ENCODE measurements at places on chromosomes 6 and 20.

GRCh38 chr20:46713957-46714834, 4.7 kb downstream of the SLC2A10 start:
- DNase-seq = no peak

- no peak for DNase-seq
These were observed 384.8 kb downstream of the TFAP2B start for GRCh38 chr6:51203504-51203903.

GRCh38 chr6:43221046-43221972, 8.0 kb downstream of the DNPH1 start:
- DNase-seq = no peak

DNA sequence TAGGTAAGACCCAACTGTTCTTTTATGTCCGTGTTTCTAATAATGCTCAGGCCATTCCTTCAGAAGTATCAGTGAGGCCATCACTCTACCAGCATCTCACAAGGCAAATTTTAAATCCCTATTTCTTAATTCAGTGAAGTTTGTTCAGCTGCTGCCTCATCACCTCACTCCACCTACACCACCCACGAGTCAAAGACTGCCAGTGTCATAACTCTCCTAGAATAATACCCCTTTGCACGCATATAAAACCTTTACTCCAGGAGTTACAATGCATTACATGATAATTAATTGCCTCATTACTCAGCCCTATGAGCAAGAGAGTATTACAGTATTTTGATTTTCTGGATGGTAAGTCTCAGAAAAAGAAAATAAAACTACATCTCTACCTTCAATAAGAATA, 793.6 kb downstream of the TFAP2A start:
- DNase-seq = no peak

DNA sequence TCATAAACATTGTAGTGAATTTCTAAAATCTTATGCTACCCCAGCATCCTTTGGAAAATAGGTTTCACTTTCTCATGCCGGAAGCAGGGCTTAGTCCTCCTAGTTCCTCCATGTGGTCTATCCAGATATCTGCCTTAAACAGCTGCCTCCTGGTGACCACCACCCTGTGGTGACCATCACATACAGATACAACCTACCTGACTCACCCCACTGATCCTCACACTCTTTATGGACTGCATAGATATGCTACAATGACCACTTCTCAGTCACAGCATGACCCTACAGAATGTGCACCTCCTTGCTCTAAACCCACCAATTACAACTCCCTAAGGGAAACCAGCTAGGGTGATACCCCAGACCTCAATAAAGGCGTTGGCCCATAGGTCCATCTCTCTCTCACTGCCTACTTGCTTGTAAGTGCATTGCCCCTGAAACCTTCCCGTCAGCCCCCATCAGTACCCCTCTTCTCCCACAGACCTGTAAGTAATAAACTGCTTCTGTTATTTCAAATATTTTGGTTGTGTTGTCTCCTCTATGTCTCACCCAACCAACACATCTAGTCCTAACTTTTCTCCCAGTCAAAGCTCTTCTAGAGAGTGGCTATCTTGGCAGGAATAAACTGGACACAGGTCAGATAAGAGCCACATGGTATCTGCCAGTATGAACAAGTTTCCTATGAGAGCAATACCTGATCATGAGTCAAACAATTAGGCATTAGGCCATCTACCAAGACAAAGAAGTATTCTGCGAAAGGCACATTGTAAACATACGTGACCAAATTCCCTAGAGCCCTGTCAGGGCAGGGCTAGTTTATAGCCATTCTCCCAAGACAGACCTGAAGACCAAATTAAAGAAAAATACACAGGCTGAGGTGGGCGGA, 39.4 kb upstream of the PLEKHG1 start:
- DNase-seq = no peak

DNA sequence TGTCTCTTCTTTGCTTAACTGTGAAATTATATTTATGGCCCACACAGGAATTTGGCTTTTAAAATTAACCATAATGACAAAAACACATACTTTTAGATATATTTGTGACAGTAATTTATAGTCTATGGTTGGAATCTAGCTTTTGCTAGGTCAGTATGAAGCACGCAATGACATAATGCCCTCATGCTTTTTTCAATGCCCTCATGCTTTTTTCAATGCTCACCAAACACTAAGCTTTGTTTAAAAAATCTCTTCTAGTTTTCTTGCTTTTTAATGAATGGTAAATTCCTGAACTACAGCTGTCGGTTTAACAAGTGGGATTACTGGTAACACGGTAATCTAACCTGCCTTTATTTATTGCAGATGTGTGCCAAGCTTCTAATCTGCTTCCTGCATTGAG, 12.7 kb downstream of the CCN6 start:
- DNase-seq = no peak

GRCh38 chr20:43151901-43152300, 37.8 kb downstream of the PTPRT start:
- no peak for DNase-seq

- DNase-seq = no peak
These were observed 139.2 kb downstream of the AHI1 start for GRCh38 chr6:135358251-135358821.

DNA sequence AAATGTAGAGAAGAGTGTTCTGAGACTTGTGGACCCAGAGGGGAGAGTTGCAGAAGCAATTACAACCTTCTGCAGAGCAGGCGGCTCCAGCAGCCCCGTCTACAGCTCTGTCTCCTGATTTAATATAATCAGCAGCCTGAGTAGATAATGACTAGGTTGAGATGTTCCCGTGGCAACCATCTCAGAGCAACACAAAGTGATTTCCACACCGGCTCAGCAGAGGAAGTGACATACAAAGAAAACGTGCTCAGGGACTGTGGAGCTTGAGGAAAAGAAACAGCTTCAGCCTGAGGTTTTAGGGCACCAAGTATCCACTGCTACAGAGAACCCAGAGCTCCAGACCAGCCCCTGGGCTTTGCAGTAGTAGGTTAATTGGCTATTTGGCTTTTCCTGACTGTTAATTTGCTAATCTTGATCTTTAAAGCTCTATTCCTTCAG, 136.4 kb downstream of the MTFR2 start:
- DNase-seq = no peak

DNA sequence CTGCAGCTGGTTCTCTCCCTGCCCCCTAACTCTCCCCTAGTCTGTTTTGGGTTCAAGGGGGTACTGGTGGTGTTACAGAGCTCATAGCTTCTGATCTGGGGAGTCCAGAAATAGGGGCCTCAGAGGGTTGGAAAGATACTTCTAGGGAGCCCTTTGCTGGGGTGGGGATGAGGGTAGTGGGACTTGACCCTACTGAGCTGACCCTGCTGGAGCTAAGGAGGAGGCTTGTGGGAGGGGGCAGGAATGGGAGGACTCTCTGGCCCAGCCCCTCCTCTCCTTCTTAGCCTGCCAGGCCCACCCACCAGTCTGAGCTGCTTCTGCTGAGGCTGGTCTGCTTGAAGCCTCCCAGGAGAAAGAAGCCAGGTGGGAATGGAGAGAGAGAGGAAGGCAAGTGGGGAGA, at the start of gene EGFL8:
Gene EGFL8, plus strand, starts transcription at position 301 of the 400 bp plus-strand sequence. CDS start 1,571 bp downstream, outside the sequence.
- no peak for DNase-seq

DNA sequence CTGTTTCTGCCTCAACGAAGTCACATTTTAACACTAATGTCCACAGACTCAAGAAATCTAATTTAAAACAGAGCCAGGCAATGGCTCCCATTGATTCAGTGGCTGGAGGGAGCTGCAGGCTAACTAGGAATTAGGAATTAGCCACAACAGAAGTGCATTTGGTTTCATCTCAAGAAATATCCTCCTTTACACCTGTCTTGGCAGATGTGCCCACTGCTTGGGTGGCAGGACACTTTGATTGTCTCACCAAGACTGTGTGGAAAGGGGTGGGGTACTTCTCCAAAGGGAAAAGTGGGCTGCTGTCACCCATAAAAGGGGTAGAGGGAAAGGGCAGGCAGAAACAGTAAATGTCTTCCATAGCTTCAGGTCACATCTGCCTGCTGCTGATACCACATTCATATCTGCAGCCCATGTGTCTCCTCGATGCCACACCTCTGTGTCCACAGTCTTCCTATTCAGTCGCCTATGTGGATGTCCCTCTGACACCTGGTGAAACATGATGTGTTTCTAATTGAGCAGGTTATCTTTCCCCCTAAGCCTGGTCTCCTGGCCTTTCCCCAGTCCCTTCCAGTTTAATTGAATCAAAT, 10.9 kb upstream of the OSER1 start:
- no peak for DNase-seq

DNA sequence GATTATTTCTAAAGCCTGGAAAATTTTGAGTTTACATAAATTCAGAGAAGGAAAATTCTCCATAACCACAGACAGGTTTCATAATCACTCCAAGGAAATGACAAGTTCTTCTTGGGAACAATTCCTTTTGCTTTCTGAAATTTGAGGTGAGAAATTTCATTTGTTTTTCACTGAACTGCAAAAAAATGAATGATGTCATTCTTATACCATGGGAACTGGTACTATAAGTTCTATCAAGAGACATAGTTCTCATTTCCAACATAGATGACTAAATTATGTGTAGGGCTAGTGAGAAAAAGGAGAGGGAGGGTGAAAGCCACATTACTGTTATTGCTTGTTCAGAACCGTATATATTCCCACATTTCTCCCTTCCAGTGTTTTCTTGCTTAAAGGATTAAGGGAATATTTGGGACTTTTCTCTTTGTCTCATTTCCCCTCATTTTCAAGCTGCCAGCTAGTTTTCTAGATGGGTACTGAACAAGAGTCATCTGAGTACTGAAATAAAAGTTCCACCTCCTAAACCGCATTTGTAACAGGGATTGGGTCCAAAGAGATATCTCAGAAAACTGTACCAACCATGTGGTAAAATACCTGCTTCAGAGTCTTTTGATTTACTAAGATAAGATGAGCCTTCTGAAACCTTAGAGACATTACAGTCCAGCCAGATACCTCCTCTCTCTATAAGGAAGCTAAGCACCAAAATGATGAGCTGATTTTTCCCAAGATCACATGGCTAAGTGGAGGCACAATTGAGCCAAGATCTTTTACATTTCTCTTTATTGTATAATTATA, 144.3 kb upstream of the PRDM1 start:
- DNase-seq = no peak

DNA sequence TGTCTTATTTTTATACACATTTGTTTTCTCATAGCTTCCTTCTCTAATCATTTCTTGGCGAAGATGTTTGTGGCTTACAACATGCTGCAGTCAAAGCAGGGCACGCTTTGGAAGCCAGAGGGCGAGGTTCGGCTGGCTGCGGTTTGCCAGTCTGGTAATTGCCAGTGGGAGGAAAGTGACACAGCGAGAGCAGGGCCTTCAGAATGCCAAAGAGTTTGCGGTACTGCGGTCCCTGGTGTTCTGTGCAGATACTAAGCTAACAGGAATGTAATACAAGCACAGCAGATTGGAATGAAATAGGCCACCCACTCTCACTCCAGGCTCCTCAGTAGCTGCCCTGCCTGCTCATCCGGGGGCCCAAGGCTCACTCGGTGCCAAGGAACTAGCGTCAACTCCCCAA, 58.7 kb upstream of the TGM3 start:
- DNase-seq = no peak

GRCh38 chr20:36886859-36887751, 11.2 kb downstream of the TLDC2 start:
- DNase-seq = no peak

DNA sequence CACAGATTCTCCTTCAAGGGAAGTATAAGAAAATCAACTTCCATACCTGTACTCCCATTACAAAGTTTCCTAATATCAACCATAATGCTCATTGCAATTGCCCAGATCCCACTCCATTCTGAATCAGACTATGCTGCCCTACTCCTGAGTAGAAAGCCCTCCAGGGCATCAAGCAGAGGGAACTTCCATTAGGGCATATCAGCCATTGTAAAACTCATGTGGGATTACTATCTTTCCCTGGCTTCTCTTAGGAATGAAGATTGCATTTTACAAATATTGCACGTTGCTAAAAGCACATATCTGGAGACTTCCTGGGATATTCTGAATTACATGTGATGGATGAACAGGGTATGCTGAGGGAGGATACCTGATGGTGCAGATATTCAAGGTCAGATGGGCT, 263.2 kb downstream of the FOXA2 start:
- DNase-seq = no peak

GRCh38 chr20:61053487-61053886, 198.6 kb upstream of the CDH4 start:
- DNase-seq = no peak

DNA sequence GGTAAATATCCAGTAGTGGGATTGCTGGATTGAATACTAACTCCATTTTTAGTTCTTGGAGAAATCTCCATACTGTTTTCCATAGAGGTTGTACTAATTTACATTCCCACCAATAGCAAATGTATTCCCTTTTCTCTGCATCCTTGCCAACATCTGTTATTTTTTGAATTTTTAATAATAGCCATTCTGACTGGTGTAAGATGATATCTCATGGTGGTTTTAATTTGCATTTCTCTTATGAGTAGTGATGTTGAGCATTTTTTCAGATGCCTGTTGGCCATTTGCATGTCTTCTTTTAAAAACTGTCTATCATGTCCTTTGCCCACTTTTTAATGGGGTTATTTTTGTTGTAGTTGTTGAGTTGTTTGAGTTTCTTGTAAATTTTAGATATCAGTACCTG, 253.2 kb downstream of the HAO1 start:
- DNase-seq = no peak

DNA sequence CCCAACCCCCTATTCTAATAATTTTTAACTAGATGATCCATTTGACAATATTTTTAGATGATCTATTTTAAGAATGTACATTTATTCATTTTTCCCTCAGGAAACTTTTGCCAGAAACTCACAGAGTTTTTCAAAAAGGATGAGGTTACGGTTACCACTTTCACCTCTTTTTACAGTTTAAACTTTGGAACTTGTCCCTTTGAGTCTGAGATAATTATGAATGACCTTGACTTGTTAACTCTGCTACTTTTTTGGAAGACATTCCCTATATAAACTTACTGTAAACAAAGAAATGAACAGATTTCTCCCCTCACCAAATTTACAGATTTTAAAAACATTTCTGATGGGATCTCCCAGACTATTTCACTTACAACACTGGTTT, 18.4 kb upstream of the BLOC1S5 start:
- no peak for DNase-seq

DNA sequence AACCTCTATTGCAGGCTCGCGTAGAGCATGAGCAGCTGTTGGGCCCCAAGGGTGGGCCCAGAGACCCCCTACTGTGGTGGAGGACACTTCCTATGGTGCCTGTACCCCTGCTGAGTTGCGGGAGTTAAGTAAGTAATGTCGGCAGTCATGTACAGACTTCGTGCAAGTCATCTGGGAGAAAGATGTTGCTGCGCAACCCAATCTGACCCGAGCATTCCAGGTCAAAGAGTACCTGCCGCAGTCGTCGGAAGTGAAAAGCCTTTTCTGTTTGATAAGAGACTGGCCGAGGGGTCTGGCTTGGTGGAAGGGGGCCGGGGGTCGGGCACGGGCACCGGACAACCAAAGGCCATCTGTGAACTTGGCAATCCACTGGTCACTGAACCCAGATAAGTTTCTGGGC, 44.3 kb downstream of the OR2B6 start:
- no peak for DNase-seq

DNA sequence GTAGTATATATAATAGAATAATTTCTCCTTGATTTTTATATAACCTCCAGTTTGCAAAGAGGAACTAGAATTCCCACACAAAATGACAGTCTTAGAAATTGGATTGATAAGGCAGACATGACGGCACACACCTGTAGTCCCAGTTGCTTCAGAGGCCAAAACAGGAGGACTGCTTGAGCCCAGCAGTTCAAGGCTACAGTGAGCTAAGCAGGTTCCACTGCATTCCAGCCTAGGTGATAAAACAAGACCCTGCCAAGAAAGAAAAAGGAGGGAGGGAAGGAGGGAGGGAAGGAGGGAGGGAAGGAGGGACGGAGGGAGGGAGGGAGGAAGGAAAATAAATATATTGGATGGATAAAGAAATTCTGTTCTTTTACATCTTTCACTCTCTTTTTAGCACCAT, 77.6 kb upstream of the SASH1 start:
- no peak for DNase-seq
